ENCODE measurements at places on chromosomes 13 and 19. TPM values are rescaled to one million over a fixed set of nuclear protein-coding genes. Genes with fewer than 3 reads are reported as not detected.

The PSG11 gene
- not detected for total RNA-seq

The EBI3 gene
- total RNA-seq, result 3.1 TPM

The ZNF414 gene
- 16.5 TPM for total RNA-seq

The ZNF154 gene
- total RNA-seq, result not detected

The NR2C2AP gene
- total RNA-seq, result 31.7 TPM
